ENCODE measurements at places on chromosomes 12 and 14.

GRCh38 chr12:110813285-110813684 is 33.5 kb upstream of the CCDC63 start:
- no peak for DNase-seq

DNA sequence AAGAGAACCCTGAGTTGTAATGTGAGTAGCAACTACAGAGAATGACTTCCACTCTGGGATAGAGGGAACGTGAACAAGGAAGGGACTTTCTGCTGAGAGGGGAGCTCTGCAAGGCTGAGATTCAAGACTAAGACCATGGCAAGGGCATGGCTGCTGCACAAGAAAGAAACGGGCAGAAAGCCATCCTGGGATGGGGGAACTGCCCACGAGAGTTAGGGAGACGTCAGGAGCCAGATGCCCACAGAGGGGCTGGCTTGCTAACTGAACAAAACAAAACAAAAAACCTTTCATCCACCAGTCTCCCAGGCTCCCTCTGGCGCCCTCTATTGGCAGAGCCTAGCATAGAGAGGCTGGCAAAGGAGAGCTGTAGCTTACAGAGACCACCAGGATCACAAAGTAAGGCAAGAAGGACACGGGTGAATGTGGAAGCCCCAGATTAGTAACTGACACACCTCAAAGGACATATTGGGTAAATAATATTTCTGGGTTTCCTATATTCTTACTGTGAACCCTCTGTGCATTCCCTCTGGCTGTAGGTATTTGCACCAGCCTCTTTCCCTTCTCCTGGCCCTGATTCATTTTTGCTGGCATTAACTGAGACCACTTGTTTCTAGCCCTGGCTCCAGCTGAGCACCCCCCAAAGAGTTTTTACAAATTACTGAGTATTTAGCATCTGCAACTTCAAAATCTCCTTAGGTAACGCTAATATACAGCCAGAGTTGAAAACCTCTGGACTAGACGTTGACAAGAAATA is 338.3 kb downstream of the EMP1 start:
- DNase-seq: peak; percentile 11

GRCh38 chr12:2020511-2020910 is 16.3 kb upstream of the DCP1B start:
- DNase-seq: no peak

DNA sequence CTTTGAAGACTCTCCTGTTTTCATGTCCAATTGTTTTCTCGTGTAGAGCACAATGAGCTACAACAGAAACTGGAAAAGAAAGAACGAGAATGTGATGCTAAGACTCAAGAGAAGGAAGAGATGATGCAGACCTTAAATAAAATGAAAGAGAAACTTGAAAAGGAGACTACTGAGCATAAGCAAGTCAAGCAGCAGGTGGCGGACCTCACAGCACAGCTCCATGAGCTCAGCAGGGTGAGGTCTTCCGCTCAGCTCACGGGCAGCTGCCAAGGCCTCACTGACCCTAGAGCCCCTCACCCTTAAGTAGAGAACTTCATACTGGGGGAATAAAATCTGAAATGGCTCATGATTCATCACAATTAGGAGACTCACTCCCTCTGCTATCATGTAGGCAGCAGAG is 134.7 kb downstream of the GPR135 start:
- no peak for DNase-seq

DNA sequence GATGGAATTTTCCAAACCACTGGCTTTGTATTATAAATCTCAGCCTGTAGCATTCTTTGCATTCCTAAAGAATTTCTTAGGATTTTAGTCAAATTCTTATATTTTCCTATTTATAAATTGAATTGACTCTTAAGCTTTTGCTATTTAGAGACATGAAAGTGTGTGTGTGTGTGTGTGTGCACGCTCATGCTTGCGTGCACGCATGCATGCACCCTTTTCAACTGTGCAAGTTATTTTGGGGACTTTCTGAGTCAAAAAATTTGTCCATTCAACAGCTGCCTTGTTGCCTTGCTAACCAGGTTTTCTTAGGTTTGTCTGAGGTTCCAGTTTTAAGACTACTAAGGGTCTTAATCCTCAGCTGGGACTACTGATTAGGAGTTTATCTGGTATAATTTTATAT is 42.6 kb downstream of the GPATCH2L start:
- no peak for DNase-seq

Data from NK-92 treated with Interleukin-12 subunit alpha and Interleukin-12 subunit beta, amount 100 ng/mL, for 24 hours (cell line).